Activated T-helper 1 cell treated with anti-CD3 and anti-CD28 coated beads, Interleukin-2, amount 50 U/mL, for 16 hours (primary cell): ENCODE measurements at places on chromosomes 3 and 15.
A peak's percentile ranks its signal among the peaks of the same experiment; 100 is the strongest.

DNA sequence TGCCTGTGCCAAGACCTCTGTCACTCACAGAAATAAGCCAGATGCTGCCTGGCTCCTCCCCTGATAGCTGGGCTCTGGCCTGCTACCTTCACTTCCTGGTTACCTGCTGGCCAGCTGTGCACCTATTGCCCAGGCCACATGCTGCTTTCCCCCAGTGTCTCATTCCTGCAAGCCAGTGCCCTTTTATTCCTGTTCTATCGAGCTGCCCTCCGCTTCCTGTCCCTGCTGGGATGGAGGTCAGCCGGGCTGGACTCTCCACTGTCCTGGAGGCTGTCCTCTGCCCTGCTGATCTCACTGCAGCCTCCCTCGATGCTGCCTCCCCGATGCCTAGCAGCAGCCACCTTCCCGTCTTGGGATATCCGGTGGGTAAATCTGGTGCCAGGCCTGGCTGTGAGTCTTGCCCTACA is 37.0 kb upstream of the SNRPA1 start:
- DNase-seq = no peak

DNA sequence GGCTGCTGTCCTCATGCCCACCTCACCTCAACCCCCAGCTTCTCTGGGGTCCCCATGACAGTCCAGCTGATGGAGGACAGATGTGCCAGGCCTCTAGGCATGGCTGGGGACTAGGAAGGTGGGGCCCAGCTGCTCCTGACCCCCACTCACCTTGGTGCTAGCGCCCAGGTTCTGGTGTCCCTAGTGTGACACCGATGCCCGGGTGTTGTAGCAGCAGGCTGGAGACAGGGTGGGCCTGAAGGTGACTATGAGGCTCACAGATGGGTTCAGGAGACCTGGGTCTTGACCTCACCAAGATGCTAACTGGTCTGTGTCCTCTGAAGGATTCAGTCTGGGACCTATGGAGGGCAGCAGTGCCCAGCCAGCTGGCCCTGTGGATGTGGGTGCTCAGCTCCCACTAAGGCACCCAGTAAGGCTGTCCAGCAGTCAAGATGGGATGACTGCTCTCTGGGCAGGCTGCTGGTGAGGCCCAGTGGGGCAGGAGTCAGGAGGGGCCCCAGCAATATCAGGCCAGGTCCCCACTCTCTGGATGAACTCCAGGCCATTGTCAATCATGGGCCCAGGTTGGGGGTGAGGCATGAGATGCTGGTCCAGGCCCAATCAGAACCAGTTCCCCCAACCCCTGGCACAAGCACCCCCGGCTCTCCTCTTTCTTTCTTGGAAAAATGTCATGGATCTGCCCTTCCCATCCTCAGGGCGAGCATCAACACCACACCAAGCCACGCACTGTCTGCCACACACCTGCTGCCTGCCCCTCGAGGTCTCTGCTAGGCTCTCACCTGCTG is 33.0 kb downstream of the ALDH1L1 start:
- DNase-seq = no peak

- DNase-seq = peak; percentile 35
These were observed 79.7 kb downstream of the TMEM266 start for GRCh38 chr15:76139368-76140073.

DNA sequence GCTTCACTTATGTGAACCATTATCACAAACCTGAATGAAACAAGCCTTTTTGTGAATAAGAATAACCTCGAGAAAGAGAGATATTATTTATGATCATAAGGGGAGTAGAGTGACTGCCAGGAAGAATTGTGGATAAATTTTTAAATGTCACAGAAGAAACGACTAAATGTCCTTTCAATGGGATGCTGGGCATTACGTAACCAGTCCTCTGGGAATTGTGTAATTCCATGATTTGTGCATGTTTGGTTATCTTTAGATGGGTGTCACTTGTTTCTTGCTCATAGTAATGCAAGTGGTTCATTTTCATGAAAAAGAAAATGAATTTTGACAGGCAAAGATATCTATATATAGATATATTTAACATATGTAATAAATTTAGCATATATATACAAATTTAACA is 379.5 kb upstream of the AGTR1 start:
- no peak for DNase-seq

DNA sequence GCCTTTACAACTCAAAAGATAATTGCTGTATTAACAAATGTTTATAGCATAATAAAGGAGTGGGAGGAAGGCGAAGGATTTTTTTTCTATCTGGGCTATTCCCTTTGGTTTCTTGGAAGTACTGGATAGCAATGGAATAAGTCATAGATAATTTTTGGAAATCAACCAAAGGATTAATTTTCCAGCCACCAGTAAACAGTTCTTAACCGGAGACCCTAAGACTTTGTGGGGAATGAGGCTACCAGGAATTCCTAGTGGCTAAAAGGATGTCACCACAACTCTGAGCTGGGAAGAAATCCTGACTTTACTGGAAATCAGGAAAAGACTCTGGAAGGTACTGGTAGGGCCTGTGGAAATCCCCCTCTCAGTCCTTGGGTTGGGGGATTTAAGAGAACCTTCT is 138.4 kb upstream of the RARB start:
- DNase-seq = no peak

GRCh38 chr3:183914856-183915255 is 30.2 kb upstream of the PARL start:
- no peak for DNase-seq

DNA sequence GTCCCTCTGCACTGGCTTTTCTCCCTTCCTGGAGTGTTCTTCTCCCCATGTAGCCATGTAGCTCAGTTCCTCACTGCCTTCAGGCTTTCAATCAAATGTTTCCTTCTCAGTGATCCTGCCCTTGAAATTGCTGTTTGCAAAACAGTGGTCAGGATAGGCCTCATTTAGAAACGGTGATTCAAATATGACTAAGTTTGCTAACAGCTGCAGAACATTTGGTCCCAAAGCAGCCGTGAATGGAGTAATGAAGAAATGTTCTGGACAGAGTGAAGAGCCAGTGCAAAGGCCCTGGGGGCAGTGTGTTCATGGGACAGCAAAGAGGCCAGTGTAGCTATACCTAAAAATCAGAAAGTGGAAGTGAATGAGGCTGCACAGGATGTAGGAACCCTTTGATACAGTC is 223.4 kb downstream of the FEZF2 start:
- no peak for DNase-seq

DNA sequence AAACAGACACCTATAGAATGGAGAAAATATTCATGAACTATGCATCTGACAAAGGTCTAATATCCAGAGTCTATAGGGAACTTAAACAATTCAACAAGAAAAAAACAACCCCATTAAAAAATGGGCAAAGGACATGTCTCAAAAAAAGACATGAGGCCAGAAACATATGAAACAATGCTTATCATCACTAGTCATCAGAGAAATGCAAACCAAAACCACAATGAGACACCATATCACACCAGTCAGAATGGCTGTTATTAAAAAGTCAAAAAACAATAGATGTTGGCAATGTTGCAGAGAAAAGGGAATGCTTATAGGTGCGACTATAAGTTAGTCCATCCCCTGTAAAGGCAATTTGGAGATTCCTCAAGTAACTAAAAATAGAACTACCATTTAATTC is 11.4 kb upstream of the HDGFL3 start:
- no peak for DNase-seq

DNA sequence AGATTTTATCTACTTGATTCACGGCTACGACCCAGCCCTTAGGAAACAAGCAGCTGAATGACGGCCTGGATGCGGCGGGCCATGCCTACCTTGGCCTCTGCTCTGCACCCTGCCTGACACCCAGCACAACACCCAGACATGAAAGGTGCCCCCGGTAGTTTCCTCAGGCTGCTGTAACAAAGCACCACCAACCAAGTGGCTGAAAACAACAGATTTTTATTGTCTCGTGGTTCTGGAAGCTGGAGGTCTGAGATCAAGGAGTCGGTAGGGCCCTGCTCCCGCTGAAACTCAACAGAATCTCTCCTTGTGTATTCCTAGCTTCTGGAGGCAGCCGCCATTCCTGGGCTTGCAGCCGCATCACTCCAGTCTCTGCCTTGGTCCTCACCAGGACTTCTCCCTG is 111.7 kb downstream of the ADCY5 start:
- DNase-seq = no peak

DNA sequence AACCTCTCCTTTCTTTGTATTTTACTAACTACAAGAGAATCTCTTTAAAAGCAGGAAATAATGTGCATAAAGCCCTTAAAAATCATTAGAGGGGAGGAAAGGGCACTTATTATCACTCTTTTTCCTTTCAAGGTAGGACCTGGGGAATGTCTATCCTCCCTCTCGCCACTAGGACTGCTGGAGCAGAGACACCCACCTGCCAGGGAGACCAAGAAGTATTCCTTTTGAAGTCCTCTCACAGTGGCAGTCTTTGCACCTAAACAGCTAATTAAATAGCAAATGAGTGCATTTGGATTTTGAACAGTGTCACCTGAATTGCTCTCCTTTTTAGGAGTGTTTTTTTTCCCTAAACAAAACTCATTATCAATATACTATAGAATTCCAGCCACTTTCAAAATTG is 874.1 kb downstream of the ZPLD1 start:
- no peak for DNase-seq

DNA sequence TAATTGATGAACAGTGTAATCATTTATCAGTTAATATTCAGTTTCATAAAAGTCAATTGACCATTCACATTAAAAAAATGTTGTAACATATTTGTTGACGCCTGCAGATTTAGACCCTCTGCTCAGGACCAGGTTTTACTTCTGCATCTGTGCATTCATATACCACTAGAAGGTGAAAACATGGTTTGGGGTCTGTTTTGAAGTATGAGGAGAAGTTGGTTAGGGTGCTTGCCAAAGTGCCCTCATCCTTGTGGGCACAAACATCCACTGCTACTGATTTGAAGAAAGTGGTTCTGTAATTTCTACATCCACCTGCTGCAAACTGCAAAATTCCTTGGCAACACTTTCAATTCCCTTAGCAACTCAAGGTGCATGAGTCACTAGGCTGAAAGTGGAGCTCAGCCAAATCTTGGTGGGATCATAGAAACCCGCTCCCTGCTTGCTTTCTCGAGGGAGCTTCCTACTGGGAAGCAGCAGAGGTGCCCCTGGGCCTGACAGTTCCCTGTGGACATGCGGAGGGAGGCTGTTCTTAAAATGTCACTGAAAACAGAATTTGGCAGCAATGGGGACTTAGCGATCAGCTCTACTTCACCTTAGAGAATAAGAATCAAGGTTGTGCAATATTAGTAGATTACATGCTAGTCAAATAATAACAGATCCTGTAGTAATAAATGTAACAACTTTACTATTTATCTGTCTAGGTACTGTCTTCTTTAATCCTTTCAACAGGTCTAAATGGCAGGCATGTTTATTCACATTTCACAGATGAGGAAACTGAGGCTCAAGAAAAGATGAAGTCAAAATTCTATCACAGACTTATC is 301.0 kb upstream of the TBL1XR1 start:
- DNase-seq = no peak

- no peak for DNase-seq
These were observed 92.9 kb upstream of the TNIK start for GRCh38 chr3:171553086-171553485.

DNA sequence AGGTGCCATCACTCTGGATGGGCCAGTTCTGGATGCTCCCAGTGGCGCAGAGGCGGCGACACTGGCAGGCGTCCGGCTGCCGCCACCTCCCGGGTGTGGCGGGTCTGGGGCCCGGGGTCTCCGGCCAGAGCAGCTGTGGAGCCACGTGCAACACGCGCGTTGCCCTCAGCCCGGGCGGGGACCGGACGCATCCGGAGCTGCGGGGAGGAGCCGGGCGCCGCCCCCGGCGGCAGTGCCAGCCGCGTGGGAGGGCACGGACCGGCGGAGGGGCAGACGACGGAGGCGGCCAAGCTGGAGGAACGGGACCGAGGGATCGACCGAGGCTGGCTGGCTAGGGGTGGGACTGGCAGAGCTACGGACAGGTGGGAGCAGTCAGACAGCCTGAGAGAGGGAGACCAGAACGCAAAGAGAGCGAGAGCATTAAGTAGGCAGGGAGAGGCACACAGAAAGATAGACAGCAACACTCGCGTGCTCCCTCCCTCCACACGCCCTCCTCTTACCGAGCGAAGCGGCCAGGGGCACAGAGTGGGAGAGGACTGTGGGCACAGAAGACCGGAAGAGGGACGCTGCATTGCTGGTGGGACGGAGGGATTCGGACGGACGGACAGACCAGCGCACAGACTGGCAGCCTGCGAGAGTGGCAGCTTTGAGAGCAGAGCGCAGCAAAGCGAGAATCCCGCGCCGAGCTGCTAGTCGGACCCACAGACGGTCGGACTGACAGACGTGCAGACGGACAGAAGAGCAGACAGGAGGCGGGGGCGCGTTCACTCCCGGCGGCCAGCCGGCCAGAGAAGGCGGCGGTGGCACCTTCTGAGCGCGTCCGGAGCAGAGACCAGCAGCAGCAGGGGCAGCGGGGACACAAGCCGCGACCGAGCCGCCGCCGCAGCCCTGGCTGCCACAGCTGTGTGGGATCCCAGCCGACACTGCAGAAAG is at the start of gene ARPP21:
Gene ARPP21, plus strand, starts transcription at position 272 of the 933 bp plus-strand sequence. CDS start 42,227 bp downstream, outside the sequence.
- DNase-seq = no peak

DNA sequence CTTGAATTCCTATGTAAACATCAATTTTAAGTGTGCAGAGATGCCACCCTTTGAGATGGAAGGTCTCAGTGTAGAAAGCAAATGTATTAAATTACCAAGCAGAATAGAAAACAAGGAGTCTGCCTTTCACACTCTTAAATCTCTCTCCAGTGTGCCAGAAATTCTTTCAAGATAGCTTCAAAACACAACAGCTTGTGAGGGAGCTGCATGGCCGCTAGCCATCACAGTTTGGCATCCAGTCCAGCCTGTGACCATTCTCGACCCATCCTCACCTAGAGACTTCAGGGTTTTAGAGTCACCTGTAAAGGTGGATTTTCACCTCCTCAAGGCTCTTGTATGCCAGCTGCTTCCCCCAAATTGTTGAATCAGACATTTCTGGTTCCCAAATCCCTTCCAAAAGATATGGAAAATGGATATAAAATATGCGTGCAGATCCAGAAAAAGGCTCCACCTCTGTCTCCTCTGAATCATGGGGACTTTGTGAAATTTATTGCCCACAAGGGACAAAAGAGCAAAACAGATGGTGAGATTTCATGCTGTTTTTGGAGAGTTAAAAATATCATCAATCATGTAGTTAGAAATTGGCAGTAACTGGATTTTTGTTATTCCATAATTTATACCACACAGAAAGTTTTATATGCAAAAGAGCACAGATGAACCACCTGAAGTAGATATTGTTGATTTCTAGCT is 114.2 kb upstream of the THRB start:
- DNase-seq = no peak
